ENCODE measurements at places on chromosomes 4 and X. TPM values are rescaled to one million over a fixed set of nuclear protein-coding genes. Genes with fewer than 3 reads are reported as not detected.

Gene DCAF4L1
- total RNA-seq: under 0.01 TPM

Gene S100P
- not detected for total RNA-seq

Gene CT47A7
- not detected for total RNA-seq

Gene MAGEB16
- total RNA-seq: not detected

Gene CCNB3
- total RNA-seq: 2.6 TPM

Gene NHSL2
- 1.4 TPM for total RNA-seq

Gene PCYT1B
- under 0.01 TPM for total RNA-seq

Data from placental pericyte (primary cell).